Stimulated activated CD8-positive, alpha-beta memory T cell treated with anti-CD3 and anti-CD28 coated beads, Interleukin-2, amount 100 ng/mL, for 48 hours (primary cell): ENCODE measurements at places on chromosomes 16 and 17.

DNA sequence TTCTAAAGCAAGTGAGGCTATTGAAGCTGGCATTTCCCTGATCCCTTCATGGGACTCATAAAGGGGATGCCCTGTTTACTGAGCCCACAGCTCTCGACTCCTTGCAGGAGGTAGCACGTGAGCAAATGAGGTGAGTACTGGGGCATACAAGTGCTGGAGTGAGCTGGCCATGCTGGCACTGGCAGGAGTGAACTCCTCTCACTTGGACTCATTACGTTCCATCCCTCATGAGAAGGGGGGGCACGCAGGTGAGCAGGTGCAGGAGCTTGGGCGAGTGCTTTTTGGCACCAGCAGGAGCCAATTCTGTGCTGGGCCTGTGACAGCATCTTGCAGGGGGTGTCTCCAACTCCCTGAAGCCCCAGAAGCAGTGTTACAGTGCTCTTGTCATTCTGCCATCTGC, 337.1 kb upstream of the CA10 start:
- DNase-seq, result no peak

DNA sequence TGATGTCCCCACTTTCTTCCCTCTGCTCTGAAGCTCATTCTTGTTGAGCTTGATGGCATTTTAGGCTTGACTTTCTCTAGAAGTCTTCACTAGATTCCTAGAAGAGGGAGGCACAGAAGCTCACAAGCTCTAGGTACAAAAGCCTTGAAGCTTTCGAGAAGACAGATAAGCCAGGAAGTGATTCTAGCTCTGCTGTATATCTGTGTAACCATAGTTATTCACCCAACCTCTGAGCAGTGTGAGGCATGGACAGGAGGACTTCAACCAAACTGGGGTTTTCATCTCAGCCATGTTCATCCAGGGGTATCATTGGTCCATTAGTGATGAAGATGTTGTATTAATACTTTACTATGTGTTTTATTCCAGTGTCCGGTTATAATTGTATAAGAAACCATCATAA, 299.7 kb downstream of the CDH13 start:
- DNase-seq, result no peak

GRCh38 chr17:50165867-50166517, at the start of gene SGCA:
Gene SGCA (plus strand): TSS chr17:50166005. CDS start chr17:50166041, 36 bp downstream.
- no peak for DNase-seq

GRCh38 chr17:79814127-79814973, 17.5 kb upstream of the CBX8 start:
- no peak for DNase-seq

DNA sequence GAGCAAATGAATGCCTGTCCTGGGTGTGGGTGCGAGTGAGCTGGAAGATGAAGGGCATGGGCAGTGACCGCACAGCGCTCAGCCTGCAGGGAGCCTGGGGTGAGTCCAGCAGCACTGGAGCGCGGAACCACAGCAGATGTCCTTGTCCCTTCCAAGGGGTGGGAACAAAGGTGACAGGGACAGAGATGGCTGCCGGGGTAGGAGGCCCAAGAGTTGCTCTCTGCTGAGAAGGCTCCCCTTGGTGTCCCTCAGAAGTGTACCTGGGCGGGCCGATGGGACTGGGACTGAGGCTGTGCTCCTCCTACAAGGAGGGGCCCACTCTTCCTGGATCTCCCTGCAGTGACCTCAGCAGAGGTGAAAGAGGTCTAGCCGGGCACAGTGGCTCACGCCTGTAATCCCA, 7.6 kb upstream of the PGAP6 start:
- no peak for DNase-seq

- DNase-seq, result no peak
Measured at GRCh38 chr16:19883966-19884485, 622 bp downstream of the GPRC5B start.

DNA sequence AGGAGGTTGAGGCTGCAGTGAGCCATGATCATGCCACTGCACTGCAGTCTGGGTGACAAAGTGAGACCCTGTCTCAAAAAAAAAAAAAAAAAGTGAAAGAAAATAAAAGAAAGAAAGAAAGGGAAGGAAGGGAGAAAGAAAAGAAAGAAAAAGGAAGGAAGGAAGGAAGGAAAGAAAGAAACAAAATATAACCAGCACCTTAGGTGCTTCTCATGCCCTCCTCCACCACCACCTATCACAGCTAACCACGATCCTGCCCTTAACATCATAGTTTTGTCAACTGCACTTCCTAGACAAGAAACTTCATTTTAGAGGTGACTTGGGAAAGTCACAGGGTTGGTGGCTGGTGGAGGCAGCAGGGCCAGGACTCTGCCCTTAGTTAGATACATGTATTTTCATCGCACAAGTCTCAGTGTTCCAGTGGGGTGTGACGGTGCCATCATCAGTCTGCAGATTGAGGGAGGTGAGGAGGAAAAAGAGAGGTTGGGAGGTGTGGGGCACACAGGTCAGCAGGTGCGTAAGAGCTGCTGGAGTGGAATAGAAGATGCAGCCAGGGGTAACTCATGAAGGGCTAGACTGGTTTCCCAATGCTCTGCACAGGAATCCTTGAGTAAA, 10.0 kb downstream of the SUPT4H1 start:
- no peak for DNase-seq

DNA sequence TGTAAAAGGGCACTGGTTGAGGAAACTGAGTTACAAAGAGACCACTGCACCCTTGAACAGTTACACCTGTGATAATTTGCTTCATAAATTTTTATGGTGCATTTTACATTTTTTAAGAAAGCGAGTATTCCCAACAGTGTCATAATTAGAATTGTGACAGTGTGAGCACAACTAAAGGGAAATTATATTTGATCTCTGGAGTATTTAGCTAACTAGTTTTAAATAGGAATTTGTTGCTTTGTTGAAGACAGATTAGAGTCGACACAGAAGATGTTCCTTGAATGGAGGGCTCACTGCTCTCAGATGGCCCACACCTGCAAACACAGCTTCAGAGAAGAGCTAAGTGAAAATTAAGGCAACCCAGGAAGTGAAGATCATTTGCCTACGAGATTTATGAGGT, 555.0 kb upstream of the GOT2 start:
- DNase-seq, result no peak

DNA sequence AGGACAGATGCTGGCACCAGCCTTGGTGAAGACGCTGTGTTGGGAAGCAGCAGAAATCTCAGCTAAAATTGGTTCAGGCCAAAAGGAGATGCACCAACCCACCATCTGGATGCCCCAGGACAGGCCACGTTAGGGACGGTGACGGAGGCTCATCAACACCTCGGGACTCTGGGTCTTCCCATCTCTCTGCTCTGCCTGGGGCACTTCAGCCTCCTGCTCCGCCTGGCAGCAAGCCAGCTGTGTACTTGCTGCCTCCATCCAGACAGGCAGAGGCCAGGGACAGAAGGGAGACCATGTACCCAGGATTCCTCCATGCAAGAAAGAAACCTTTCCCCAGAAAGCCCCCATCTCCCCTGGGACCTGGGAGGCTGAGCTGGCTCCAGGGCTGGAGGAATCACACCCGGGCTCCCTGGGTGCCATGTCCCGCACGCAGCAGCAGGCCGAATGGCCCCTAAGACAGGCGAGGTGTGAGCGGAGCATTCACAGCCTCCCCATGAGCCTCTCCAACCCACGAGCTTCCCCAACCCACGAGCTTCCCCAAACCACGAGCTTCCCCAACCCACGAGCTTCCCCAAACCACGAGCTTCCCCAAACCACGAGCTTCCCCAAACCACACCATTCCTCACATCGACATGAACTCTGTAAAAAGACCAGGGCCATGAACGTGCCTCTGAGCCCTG, 274.5 kb downstream of the C16orf95 start:
- DNase-seq, result no peak

- no peak for DNase-seq
Measured at GRCh38 chr16:89607937-89608740, 5.3 kb upstream of the DPEP1 start.

GRCh38 chr16:70684146-70685060, 1.4 kb downstream of the MTSS2 start:
- DNase-seq, result no peak

DNA sequence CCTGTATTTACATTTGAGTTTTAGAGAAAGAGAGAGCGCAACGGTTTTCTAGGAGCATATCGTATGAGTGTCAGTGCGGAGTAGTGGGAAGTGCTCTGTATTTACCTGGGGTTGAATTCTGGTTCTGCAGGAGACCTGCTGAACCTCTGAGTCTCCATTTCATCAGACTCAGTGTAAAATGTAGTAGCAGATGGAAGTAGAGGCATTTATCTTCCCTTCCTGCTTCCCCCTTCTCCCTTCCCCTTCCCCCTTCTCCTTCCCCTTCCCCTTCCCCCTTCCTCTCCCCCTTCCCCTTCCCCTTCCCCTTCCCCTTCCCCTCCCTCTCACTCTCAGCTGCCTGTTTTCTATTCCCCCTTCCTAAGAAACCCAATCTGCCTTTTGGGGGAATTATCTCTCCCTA, 426.9 kb downstream of the NPIPA7 start:
- DNase-seq, result no peak

- DNase-seq, result no peak
Measured at GRCh38 chr17:50326831-50327364, 19.0 kb upstream of the XYLT2 start.

DNA sequence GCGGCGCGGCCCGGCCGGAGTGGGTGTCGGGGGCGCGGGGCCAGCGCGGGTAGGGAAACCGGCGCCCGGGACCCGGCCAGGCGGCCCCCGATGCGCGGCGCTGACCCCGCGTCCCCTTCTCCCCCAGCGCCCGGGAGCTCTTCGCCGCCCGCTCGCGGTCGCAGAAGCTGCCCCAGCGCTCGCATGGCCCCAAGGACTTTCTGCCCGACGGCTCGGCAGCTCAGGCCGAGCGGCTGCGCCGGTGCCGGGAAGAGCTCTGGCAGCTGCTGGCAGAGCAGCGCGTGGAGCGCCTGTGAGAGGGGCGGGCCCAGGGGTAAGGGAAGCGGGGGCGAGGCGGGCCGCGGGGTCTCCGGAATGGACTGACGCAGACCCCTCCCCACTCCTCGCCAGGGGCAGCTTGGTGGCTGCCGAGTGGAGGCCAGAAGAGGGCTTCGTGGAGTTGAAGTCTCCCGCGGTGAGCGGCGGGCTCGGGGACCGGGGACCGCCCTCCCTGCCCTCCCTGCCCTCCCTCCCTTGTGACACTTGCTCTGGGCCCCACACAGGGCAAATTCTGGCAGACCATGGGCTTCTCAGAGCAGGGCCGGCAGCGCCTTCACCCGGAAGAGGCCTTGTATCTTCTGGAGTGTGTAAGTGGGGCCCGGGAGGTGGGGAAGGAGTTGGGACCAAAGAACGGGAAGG, 430 bp downstream of the TSEN54 start:
- DNase-seq, result peak; percentile 17

DNA sequence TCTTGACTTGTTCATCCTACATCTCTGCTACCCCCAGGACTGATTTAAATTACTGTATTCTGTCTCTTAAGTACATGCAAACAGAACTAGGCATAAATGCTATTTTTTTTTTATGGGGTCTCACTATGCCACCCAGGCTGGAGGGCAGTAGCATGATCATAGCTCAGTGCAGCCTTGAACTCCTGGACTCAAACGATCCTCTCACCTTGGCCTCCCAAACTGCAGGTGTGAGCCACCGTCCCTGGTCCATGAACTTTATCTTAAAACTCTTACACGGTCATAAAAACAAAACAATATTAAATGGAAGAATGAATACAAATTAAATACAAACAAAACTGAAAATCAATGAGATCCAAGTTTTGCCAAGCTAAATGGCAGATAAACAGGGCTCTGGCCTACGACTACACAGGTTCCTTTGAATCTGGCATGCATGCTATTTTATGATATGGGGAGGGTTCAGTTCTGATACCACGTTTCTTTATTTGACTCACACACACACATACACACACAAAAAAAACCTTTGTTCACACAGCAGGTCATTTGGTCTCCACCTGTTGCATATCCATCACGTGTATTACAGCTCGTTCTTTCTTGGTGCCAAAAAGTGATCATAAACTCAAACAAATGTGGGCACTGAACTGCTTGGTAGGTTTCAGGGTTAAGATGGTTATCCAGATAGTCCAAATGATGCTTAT, 1.1 kb upstream of the PKD1L3 start:
- DNase-seq, result no peak

DNA sequence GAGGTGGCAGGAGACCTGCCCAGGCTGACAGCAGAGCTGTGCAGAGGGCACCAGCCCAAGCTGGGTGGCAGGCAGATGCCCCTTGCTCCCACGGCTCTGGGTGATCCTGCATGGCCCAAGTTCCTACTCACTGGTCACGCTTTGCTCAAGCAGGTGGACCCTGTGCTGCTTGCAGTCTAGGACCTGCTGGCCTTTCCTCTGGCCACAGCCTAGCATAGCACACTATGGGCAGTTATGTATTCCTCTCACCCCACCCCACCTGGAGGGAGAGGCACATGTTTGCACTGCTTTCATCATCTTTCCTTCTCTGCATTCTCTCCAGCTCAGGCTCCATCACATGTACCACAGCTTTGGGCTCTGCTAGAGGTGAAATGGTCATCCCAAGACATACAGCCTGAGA, 19.6 kb upstream of the SREBF1 start:
- DNase-seq, result no peak

GRCh38 chr17:8426802-8427201, 8.9 kb upstream of the NDEL1 start:
- DNase-seq, result no peak

GRCh38 chr17:32596206-32596605, 109.4 kb downstream of the CDK5R1 start:
- DNase-seq, result no peak

DNA sequence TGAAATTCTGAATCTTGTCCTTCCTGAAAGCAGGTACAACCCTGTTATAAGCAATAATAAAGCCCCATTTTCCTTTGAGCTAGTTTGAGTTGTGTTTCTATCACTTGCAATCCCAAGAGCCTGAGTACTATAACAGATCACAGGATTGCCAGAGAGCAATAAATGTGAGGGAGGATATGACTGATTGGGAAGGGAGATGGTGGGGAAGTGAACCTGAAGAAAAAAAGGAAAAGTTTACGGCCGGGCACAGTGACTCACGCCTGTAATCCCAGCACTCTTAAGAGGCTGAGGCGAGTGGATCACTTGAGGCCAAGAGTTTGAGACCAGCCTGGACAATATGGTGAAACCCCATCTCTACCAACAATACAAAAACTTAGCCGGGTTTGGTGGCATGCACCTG, 80.4 kb downstream of the COX10 start:
- DNase-seq, result no peak

- no peak for DNase-seq
Measured at GRCh38 chr16:77657016-77657415, 65.3 kb upstream of the NUDT7 start.

GRCh38 chr17:33012522-33013033, 20.9 kb downstream of the SPACA3 start:
- DNase-seq, result no peak

DNA sequence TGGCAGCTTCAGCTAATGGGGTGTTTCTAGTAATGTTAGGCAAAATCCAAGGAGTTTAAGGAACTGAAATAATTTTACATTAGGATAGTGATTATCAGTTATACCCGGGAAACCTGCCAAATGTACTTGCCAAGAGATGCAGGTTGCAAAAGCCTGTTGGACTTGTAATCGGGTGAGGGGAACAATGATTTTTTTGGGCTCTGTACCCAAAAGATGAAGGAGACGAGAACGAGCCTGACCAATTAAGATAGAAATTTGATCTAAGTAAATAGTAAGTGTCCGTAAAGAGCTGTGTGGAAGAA, 56.3 kb upstream of the ARL4D start:
- no peak for DNase-seq
